Heart right ventricle (tissue), 16 donors: ENCODE measurements at places on chromosomes 16 and 17. TPM values are rescaled to one million over a fixed set of nuclear protein-coding genes. Genes with fewer than 3 reads are reported as not detected.

DNA sequence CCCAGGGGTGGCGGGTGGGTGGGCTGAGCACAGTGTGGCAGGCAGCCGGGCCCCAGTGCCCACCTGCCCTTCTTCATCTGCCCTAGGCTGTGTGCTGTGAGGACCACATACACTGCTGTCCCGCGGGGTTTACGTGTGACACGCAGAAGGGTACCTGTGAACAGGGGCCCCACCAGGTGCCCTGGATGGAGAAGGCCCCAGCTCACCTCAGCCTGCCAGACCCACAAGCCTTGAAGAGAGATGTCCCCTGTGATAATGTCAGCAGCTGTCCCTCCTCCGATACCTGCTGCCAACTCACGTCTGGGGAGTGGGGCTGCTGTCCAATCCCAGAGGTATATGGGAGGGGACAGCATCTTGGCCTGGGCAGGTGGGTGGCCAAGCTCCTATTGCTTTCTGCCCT is 6.4 kb downstream of the GRN start:
- H3K36me3 ChIP-seq = no peaks in the 10 kb centered on the region
- no peaks in the 10 kb centered on the region for H3K27me3 ChIP-seq
- no peak overlapping the region for H3K27ac ChIP-seq

GRCh38 chr17:44318077-44318892 is 6.3 kb downstream of the SLC25A39 start:
- peaks cover 8% of the 10 kb centered on the region for H3K4me1 ChIP-seq
- peaks cover 44% of the 10 kb centered on the region for H3K27me3 ChIP-seq
- H3K36me3 ChIP-seq = peaks cover 37% of the 10 kb centered on the region
- H3K4me3 ChIP-seq = no peak overlapping the region

DNA sequence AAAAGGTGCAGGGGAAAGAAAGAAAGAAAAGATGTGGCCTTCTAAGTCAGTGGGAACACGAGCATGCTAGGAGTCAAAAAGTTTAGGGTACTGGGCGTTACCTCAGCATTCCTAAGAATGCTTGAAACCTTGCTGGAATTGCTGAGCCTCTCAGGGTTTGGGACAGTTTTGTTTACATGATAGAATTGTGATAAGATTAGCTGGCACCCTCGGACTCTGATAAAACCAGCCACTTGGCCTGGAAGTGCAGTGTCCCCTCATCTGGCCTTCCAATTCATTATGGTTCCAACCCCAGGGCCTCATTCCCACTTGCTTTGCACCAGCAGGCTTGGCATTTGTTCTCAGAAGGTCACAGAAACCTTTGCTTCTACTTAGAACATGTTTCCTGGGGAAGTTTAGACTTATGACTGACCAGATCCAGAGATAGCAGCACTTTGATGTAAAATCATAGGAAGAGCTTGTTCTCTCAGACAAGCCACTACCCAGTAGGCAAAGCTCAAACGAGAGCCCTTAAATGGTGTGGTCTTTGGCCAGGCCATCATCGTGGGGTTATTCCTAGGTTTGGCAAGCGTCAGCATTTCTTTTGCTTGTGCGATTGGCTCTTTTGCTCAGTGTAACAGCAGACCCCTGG is 8.0 kb downstream of the SGF29 start:
- H3K27ac ChIP-seq = no peak overlapping the region
- peaks cover 9% of the 10 kb centered on the region for H3K4me1 ChIP-seq
- H3K36me3 ChIP-seq = peaks cover 7% of the 10 kb centered on the region
- no peaks in the 10 kb centered on the region for H3K27me3 ChIP-seq
- no peak for DNase-seq

GRCh38 chr17:81132770-81133723 is 32.3 kb upstream of the PVALEF start:
- no peak for DNase-seq
- H3K4me3 ChIP-seq = no peak overlapping the region
- H3K36me3 ChIP-seq = no peaks in the 10 kb centered on the region
- H3K4me1 ChIP-seq = peaks cover 4% of the 10 kb centered on the region
- no peak overlapping the region for H3K27ac ChIP-seq

DNA sequence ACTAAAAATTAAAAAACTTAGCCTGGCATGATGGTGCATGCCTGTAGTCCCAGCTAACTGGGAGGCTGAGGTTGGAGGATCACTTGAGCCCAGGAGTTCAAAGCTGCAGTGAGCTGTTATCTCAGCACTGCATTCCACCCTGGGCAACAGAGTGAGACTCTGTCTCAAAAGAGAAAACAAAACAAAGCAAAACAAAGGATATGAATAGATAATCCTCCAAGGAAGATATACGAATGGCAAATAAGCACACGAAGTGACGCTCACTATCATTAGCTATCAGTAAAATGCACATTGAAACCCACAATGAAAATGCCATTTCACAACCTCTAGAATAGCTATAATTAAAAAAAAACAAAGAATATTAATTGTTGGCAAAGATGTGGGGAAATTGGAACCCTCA is 386.2 kb upstream of the CCL2 start:
- H3K27ac ChIP-seq = no peak overlapping the region
- no peak for DNase-seq
- no peak overlapping the region for H3K4me3 ChIP-seq
- no peaks in the 10 kb centered on the region for H3K36me3 ChIP-seq
- peaks cover 35% of the 10 kb centered on the region for H3K27me3 ChIP-seq
- no peaks in the 10 kb centered on the region for H3K4me1 ChIP-seq

- no peaks in the 10 kb centered on the region for H3K4me1 ChIP-seq
- no peaks in the 10 kb centered on the region for H3K27me3 ChIP-seq
- H3K4me3 ChIP-seq = no peak overlapping the region
- no peak for DNase-seq
- H3K36me3 ChIP-seq = no peaks in the 10 kb centered on the region
- no peak overlapping the region for H3K27ac ChIP-seq
Observed at GRCh38 chr16:59527206-59527997, 793.3 kb upstream of the GOT2 start.

CLEC18B gene
- total RNA-seq = 0.60 TPM

KCNAB3 gene
- total RNA-seq = 0.21 TPM

KLHL10 gene
- total RNA-seq = not detected
